ENCODE measurements at places on chromosomes 7 and 10.

- peak; percentile 72 for DNase-seq
Observed at GRCh38 chr7:66804001-66804400, 63.5 kb downstream of the RABGEF1 start.

DNA sequence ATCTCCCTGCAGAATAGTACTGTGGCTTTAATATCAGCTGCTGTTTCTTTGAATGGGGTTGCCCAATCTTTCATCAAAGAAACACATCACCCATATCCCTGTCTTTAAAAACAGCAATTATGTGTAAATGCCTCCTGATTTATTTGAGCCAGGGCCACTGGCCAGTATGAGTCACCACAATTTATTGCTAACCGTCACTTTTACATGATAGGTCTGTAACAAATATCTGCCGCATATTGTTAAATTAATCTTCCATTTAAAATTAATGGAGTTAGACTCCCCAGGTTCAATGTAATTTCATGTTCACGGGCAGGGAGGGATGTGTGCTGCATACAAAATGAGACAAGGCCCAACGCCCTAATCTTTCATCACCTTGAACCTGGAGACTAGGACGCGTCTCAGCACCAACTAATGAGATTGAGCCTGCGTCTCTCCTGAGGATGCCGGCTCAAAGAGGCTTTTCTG lies 673.4 kb downstream of the AUTS2 start:
- no peak for DNase-seq

- DNase-seq, result no peak
Observed at GRCh38 chr7:73920406-73921134, 59.6 kb downstream of the TMEM270 start.

- no peak for DNase-seq
Observed at GRCh38 chr7:82406937-82407336, 36.6 kb downstream of the CACNA2D1 start.

DNA sequence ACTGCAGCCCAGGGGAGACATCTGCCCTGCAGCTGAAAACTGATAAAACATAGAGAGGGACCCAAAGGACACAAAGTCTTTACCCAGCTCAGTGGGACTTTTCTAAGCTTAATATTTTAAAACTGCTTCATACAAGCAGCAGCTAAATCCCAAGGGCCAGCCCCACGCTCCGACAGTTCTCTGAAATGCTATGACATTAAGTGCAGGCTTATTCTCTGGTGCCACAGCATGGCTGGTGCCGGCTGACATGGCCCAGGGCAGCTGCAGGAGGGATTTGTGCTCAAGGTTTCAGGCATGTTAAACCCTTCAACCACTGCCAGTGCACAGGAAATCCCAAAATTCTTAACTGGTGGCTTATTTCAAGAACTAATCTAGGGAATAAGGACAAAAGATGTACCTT lies 170.9 kb downstream of the PARD3 start:
- DNase-seq, result no peak

DNA sequence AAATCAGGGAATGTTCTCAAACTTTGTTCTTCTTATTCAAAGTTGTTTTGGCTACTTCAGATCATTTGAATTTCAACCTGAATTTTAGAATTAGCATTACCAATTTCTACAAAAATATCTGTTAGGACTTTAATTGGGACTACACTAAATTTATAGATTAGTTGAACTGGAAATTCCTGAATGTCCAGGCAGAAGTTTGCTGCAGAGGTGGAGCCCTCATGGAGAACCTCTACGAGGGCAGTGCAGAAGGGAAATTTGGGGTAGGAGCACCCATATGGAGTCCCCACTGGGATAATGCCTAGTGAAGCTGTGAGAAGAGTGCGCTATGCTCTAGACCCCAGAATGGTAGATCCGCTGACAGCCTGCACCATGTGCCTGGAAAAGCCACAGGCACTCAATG lies 22.8 kb upstream of the AGMO start:
- no peak for DNase-seq

GRCh38 chr10:21750424-21750823 lies 216.4 kb downstream of the MLLT10 start:
- DNase-seq, result no peak

- no peak for DNase-seq
Observed at GRCh38 chr7:11701829-11702560, 130.0 kb downstream of the THSD7A start.

- no peak for DNase-seq
Observed at GRCh38 chr7:7166318-7166717, 16.0 kb upstream of the C1GALT1 start.

- no peak for DNase-seq
Observed at GRCh38 chr7:7122701-7123281, 59.6 kb upstream of the C1GALT1 start.

GRCh38 chr7:24216576-24217125 lies 67.3 kb upstream of the NPY start:
- DNase-seq, result no peak

DNA sequence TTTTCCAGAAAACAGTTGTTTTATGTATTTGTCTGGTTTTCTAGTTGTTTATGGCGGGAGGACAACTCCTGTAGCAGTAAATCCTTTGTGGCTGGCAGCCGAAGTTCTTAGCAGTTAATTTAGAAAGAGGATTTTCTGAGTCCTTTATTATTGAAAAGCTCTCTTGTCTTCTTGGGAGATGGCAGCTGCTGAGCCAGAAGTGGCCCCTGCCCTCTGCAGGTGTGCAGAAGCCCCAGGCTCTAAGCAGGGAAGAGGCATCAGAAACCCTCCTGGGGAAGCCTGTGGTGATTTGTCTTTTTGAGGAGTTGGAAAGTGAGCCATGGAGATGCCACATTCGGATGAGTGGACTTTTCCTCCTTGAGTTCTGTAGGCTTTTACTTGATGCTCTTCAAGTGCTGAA lies 106.3 kb downstream of the GLRX3 start:
- DNase-seq, result no peak

DNA sequence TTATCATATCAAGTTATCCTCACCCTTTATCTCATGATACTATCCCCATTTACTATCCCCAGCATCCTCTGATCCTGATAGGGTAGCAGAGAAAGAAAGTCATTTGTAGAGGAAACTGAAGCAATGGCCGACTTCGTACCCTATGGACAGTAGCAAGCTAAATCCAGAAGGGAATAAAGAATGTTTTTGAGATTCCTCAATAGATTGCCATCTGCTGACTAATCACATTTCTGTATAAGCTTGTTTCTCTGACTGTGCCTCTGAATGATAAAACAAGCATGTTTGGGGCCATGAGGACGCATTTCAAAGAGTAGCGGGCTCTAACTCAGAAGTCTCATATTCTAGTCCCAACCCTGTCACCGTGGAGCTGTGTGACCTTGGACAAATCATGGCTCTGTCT lies 13.2 kb upstream of the FAM107B start:
- no peak for DNase-seq

DNA sequence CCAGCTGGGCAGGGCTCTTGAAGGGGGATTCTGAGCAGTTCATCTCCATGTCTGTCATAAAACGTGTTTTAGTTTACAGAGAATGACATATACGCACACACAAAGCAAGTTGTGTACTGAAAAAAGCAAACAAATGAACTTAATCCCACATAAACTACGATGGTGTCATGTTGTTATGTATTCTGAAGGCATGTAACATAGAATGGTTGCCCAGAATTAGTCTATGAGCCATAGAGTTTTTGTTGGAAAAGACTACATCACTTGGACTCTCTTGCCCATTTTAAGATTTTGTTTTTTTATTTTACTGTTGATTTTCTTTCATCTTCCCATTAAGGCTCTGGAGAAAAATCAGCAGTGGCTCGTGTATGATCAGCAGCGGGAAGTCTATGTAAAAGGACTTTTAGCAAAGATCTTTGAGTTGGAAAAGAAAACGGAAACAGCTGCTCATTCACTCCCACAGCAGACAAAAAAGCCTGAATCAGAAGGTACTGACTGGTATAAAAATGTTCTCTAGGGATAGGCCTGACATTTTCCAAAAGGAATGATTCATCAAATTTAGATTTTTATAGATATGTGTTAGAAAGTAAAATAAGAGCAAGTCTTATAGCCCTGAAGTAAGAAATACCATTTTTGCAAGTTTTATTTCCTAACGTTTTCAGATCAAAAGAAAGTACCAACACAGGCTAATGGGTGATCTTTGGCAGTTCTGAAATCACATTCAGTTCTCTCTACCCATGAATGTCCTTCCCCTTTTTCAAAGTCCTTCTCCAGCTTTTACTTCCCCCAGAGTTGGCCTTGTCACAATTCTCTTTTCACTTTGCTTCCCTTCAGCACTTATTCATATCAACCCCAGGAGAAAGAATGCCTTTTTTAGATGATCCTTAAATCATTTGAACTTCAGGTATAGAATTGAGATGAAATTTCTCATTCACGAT lies 18.9 kb downstream of the CEP55 start:
- DNase-seq, result peak; percentile 53

- DNase-seq, result no peak
Observed at GRCh38 chr7:134736381-134736780, 43.1 kb upstream of the CALD1 start.

GRCh38 chr7:151291206-151291605 lies 42.7 kb upstream of the SMARCD3 start:
- no peak for DNase-seq

- no peak for DNase-seq
Observed at GRCh38 chr7:23003505-23004246, 10.3 kb downstream of the HYCC1 start.

GRCh38 chr7:110947408-110947807 lies 143.5 kb upstream of the LRRN3 start:
- no peak for DNase-seq

GRCh38 chr7:50455658-50456057 lies 5.5 kb upstream of the FIGNL1 start:
- DNase-seq, result no peak

- no peak for DNase-seq
Observed at GRCh38 chr10:35739998-35740397, 97.9 kb upstream of the FZD8 start.

DNA sequence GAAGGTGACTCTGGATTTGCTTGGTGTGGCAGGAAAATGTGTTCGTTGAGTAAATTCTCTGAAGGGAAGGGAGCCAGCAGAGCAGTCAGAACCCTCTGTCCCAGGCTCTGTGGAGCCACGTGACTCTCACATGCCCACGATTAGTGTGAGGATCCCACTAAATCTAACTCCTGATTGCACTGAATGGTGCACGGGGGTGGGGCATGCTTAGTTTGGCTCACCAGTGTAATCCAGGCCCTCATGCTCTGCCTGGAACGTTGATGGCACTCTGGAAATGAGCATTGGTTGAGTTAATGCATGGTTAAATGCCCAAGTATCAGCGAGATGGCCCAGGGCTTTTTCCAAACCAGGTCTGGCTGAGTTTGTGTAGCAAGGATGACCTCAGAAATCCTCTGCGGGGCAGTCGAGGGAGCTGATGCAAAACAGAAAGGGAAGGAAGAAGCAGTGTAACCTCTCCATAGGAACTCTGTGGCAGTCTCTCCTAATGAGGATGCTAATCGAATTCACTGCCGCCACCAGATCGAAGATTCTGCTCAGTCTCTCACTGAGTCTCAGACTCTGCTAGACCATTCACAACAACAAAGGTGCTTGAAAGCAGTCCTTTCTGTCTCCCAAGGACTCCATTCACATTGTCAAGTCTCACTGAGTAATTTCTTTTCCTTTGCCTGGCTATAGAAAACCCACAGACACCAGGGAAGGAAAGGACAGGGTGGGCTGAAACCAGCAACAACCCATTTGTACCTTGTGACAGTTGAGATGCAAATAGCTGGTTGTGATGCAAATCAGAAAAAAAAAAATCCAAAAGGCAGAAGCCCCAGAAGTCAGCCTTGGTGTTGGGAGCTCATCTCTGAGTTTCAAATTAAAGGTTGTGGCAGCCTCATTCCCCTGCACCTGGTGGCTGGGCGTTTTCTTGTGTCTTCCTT lies 98.1 kb downstream of the C10orf105 start:
- peak; percentile 53 for DNase-seq

DNA sequence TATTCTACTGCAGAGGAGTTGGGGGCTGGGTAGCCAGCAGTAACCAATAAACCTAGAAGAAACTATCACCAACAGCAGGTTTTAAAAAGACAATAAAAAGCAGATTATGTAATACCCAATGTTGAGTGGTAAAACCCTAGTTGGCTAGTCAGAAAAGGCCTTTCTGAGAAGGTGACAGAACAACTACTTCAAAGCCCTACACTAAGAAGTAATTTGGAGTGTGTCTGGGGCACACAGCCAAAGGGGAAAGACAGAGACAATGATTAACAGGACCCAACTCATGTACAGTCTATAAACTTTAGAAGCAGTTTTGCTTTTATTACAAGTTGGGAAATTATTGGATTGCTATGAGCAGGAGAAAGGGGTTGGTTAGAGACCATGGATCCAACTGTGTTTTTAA lies 77.2 kb upstream of the TMEM106B start:
- DNase-seq, result no peak

- DNase-seq, result no peak
Observed at GRCh38 chr7:16203065-16203464, 218.3 kb downstream of the CRPPA start.

DNA sequence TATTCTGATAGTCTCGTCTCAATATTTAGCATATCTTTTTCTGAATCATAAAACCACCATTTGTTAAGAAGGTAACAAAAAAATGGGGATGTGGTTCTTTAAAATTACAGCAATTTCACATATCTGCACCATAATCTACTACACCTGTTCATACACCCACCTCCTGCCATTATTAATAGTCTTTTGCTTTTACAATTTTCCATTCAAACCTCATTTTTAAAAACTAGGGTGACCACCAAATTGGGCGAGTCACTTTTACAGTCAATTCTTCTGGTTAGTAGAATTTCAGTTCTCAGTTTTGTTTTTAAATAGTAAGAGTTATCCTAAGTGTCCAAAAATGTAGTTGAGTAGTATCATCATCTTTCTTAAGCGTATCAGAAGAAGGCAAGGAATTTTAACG lies 48.4 kb upstream of the GSAP start:
- no peak for DNase-seq

- no peak for DNase-seq
Observed at GRCh38 chr10:8554574-8554973, 500.1 kb downstream of the GATA3 start.

GRCh38 chr7:138565071-138565450 lies 105.0 kb downstream of the TRIM24 start:
- no peak for DNase-seq

- no peak for DNase-seq
Observed at GRCh38 chr7:14191686-14192098, 202.2 kb upstream of the ETV1 start.

DNA sequence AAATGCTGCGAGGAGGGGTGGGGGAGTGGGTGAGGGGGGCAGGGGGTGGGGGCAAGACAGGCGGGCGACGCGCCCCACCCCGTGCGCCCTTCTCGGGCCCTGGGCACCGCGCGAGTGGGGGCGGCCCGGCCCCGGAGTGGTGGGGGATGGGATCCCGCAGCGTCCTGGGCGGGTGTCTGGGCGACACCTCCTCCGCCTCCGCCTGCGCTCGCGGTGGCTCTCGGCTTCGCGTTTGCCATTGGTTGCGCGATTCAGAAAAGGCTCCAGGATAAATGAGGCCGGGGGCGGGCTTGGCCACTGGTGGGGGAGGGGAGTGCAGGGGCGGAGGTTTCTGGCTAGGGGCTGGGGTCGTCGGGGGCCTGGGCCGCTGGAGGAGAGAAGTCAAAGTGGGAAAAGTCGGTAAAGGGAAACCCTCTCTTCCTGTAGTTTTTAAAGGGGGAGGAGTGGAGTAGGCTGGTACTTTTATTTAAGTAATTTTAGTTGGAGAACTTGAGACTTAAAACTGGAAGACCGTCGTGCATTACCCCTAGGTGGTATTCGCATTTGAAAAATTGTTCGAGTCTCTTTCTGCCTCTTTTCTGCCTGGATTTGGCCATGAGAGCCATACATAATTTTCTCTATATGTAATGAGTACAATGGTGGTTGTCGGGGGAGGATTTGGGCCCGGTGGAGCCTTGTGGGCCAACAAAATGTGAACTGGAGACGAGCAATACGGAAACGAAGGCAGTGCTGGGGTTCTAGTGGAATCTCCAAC lies 992 bp upstream of the IGF2BP3 start:
- no peak for DNase-seq

- DNase-seq, result no peak
Observed at GRCh38 chr10:11168423-11169090, 150.9 kb downstream of the CELF2 start.

Data from putamen (tissue), 1 donor.